Activated T-cell treated with anti-CD3 and anti-CD28 coated beads for 4 hours (primary cell): ENCODE measurements at places on chromosomes 6 and 20.

DNA sequence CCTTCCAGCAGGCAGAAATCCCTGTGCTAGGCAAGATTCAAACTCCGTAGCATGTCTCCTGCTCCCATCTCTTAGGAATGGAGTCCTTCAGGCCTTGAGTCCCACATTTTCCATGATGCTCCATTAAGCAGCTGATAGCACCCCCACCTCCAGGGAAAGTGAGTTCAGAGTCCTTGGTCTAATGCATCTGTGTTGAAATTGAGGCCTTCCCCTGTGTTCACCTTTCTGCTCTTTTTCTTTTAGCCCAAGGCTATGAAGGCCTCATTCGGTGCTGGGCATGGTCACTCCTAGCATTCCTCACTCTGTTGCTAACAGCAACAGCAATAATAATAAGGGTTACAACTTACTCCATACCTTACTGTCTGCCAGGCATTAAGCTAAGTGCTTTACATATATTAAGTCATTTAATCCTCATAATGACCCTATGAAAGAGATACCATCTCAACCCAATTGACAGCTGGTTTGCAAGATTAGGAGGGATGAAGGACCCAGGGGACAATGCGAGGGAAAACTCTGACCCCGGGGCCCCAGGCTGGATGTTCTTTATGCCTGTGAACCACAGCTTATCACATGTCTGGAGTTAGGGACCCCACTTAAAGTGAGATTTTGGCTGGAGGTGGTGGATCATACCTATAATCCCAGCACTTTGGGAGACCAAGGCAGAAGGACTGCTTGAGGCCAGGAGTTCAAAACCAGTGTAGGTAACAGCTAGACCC is 17.5 kb upstream of the PANK2 start:
- no peak for DNase-seq

- DNase-seq: no peak
These were observed 4.7 kb downstream of the ZBTB24 start for GRCh38 chr6:109478222-109478805.

- no peak for DNase-seq
These were observed 113.1 kb downstream of the MTHFD1L start for GRCh38 chr6:150978624-150979023.

DNA sequence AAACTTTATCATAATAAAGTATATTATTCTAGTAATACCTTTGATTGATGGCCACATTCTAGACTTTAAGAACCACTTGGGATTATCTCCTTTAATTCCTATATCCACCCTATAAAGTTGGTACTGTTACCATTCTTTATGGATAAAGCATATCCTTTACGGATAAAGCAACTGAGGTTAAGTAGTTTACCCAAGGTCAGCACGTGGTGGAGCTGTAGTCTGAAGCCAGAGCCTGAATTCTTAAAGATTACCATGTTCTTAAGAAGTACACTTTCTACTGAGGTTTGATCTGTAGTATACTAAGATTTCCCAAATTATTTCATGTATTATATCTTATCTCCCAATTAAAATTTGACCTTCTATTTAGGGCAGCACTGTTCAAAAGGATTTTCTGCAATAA is 3.0 kb upstream of the NCOA7 start:
- DNase-seq: no peak

GRCh38 chr6:111823831-111824607 is 49.2 kb downstream of the FYN start:
- DNase-seq: no peak

- no peak for DNase-seq
These were observed 9.2 kb downstream of the CDH22 start for GRCh38 chr20:46299078-46299477.

GRCh38 chr6:169959136-169960002 is 207.9 kb downstream of the ERMARD start:
- peak; percentile 9 for DNase-seq

DNA sequence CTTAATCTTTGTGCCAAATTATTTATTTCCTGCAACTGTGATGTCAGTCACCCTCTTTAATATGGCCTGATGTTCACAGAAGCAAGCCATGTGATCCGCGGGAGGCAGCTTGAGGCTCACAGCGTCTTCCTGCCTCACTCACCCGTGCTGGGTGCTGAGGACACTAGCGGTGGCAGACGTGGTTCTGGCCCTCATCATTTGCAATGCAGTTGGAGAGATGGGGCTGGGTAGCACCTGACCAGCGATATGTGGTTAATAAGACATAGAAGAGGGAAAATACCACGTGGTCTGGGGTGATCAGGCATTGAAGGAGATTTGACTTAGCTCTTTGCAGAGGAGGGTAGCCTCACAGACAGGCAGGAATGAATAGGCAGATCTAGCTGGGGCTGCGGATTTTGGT is 264.7 kb downstream of the TMEM242 start:
- DNase-seq: no peak
